Effector CD4-positive, alpha-beta T cell (primary cell): ENCODE measurements at places on chromosomes 2 and 18.

DNA sequence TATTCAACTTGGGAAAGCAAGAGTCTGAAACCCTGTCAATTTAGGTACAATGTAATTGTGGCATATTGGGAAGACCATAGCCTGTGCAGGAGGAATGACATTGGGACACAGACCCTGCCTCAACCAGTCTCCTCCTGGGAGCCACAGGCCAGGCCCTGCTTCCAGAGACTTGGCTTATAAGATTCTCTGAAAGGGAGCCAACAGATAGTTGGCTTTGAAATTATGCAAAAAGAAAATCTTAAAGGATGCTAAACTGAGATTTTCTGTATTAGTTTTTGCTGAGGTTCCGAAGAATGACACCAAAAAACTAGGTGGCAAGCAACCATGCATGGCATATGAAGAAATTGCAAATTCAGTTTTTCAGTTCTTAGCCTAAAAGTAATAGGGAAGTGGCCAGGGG lies 76.4 kb upstream of the CYRIA start:
- DNase-seq, result no peak

DNA sequence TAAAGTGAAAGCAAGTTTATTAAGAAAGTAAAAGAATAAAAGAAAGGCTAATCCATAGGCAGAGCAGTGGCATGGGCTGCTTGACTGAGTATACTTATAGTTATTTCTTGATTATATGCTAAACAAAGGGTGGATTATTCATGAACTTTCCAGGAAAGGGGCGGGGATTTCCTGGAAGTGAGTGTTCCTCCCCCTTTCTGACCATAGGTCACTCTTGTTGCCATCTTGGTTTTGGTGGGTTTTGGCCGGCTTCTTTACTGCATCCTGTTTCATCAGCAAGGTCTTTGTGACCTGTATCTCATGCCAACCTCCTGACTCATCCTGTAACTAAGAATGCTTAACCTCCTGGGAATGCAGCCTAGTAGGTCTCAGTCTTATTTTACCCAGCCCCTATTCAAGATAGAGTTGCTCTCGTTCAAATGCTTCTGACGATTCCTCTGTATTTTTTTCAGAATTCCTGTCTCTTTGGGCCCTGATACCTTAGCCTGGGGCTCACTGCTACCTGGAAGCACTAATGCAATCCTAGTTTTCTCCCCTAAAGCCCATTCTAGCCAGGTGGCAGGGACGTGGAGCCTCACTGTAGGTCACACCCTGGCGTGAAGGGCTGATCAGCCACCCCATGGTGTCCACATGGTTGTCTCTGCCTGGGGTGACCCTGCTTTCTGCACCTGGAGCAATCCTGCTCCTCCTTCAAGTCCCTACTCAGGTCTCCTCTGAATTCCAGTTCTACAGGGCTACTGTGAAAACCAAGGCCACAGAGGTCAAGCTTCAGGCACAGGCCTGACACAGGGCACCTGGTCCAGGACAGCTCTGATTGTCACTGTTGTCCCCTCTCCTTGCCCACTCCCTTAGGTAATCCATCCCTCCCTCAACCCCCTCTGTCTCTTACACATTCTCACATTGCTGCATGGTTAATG lies 6.0 kb upstream of the SLC35F6 start:
- no peak for DNase-seq

DNA sequence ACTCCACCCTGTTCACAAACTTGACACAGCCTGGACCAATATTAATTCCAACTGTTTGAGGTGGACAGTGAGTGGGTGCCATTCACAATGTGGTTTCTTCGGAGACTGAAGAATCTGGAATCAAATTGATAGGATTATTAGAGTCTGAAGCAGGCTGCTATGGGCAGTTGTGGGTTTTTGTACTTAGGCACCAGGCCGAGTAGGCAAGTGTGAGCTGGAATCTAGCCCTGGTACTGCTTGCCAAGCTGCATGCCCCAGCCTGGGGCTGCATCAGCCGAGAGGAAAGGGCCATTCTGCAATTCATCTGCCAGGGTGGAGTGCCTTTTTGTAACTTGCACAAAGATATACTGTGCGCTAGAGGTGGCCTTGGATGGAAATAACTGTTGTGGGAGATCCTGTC lies 654.7 kb upstream of the FANCL start:
- no peak for DNase-seq

DNA sequence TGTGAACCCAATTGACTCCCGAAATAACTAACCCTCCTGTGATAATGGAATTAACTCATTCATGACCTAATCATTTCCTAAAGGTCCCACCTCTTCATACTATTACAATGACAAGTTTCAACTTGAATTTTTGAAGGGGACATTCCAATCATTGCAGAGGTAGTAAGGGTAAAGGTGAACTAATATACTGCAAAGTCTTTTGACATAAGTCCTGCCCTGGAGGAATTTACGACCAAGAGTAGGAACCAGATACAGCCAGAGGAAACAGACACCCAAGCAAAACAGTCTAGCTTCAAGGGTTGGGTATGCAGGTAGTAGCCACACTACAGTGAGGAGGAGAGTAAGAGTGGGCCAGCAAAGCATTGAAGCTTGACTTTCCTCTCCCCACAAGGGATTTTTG lies 1.2 kb upstream of the SRBD1 start:
- no peak for DNase-seq

DNA sequence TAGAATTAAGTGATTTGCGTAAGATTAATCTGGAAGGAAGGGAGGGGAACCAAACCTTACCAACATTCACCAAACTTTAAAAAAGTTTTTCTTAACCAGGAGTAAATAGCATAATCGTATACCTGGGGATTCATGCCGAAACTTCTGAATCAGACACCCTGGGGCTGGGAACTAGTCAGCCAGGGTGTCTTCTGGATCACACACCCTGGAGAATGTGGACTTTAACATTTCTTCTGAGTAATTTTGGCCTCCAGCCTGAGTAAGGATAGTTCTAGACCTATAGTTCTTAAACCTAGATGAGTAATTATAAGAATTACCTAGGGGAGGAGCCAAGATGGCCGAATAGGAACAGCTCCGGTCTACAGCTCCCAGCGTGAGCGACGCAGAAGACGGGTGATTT lies 44.1 kb upstream of the MEIS1 start:
- DNase-seq, result no peak
